ENCODE measurements at places on chromosomes 11 and 22.

- DNase-seq, result no peak
These were observed 281.8 kb upstream of the PLET1 start for GRCh38 chr11:112542479-112542878.

DNA sequence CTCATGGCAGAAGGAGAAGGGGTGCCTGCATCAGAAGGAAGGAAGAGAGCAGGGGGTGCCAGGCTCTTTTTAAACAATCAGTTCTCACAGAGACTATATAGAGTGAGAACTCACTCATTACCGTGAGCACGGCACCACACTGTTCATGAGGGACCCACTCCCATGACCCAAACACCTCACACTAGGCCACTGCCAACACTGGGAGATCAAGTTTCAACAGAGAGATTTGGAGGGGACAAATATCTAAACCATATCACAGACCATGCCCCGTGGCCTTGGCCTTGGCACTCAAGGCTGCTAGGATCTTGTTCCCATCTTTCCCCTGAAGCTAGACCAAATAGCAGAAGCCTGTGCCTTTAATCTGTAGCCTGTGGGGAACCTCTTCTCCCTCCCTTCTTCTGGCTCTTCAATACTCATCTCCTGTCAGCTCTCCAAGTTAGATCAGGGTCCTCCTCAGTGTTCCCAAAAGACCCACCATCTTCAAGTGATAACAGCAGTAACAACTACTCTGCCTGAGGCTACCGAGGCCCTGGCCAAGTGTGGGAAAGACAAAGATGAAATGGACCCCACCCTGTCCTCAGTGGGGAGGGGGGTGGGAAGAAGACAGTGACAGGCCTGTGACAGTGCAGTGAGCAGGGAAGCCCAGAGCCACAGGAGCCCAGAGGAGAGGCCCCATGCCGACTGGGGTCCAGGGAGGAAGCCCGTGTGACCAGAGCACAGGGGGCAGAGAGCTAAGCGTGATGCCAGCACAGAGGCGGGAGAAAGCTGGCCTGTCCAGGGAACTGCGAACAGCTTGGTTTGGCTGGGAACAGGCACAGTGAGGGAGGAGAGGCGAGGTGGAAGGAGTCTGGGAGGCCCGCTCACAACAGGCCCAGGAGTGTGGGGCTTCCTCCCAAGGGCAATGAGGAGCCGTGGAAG is 72.6 kb downstream of the MYO7A start:
- no peak for DNase-seq

- DNase-seq, result no peak
These were observed 2.0 kb upstream of the C11orf42 start for GRCh38 chr11:6203327-6203726.

GRCh38 chr11:27656806-27657483 is 43.3 kb downstream of the BDNF start:
- DNase-seq, result no peak

DNA sequence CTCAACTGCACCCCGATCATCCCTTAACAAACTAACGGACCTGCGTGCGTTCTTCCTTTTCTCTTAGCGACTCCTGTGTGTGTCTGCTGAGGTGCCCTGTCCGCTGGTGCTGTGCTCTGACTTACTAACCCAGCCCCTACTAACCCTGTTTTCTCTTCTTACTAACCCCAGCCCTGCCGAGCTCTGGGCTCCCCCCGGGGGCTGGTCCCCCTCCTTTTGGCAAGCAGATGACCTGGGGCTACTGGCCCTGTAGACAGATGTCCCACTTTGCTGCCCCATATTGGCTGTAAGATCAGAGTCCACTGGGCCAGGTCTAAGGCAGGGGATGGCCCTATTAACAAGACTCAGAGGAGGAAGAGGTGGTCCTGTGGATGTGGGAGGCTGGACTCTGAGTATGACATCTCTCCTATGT is 14.7 kb downstream of the MIAT start:
- no peak for DNase-seq
